ENCODE measurements at places on chromosomes 4 and X.
A peak's percentile ranks its signal among the peaks of the same experiment; 100 is the strongest.

DNA sequence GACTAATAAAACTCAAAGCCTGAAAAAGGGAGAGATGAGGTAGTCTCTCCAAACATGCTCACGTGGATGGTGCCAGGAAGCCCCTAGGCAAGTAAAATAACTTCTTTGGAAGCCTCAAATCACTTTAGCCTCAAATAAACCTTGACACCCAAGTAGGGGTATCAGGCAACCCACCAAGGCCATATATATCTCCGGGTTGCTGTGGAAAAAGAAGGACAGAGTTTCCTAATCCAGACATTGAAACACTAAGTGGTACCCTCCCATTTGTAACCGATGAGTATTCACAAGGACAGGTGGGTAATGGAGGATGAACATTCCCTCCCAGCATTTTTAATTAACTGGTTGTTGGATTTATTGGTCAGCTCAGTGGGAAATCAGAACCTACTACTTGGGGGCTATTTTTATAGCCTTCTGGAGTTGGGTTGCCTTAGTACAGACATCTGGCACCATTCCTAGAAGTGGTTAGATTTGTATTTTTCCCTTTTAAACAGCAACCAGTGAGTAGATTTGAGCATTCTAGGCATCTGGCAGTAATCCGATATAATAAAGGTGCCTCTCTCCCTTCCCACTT, 87.7 kb downstream of the GPC3 start:
- no peak for DNase-seq

DNA sequence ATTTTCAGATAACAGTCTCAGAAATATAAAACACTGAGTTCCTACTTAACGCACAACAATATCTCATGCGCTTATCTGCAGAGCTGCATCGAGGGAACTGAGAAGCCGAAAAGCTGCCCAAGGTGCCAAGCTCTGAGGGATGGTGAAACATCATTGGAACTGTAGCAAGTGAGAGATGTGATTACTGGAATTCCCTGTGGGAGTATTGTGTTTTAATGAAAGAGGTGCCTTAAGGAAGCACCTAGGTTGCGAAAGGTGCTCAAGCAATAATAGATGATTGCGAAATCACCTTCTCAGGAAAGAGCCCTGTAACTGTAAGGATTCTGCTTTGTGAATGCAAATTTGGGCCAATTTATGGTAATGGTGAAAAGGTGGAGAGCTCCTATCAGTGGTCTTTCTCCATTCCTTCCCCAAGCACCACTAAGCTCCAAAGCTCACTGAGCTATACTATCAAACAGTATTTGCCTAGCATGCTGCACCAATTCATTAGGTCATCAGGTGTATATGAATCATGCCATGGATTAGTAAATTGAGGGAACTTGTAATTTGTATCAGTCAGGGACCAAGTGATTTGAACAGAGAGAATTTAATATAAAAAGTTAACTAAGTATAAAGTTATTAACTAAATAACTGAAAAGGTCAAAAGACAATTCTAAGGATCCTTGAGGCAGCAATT, 59.0 kb upstream of the ATP8A1 start:
- no peak for DNase-seq

- no peak for DNase-seq
Measured at GRCh38 chr4:105755375-105755774, 46.8 kb downstream of the GSTCD start.

DNA sequence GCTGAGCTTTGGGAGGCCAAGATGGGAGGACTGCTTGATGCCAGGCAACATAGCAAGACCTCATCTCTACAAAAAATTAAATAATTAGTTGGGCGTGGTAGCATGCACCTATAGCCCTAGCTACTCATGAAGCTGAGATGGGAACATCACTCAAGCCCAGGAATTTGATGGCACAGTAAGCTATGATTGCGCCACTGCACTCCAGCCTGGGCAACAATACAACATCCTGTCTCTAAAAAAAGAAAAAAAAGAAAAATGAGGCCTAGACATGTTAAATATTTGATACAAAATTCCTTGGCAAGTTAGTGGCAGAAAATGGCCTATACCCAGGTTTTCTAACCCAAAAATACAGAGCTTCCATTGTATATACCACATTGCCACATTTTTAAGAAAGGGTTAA, 88.1 kb upstream of the MAB21L2 start:
- peak; percentile 22 for DNase-seq

DNA sequence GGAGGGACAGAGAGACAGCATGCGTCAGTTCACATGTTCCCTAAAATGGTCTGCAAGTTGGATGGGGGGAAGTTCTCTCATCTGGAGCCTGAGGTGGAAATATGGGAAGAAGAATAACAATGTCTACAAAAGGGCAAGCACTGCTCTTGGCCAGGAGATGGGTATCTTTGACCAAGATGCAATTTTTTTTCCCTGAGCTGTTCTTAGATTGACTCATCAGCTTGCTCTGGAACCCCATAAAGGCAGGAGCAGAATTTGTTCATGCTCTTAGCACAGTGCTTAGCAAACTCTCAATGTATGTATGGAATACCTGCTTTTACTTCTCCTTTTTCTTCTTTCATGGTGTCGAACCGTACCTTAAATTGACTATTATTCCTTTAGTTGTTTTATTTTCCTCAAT, 90.5 kb upstream of the ZNF827 start:
- DNase-seq = peak; percentile 20

DNA sequence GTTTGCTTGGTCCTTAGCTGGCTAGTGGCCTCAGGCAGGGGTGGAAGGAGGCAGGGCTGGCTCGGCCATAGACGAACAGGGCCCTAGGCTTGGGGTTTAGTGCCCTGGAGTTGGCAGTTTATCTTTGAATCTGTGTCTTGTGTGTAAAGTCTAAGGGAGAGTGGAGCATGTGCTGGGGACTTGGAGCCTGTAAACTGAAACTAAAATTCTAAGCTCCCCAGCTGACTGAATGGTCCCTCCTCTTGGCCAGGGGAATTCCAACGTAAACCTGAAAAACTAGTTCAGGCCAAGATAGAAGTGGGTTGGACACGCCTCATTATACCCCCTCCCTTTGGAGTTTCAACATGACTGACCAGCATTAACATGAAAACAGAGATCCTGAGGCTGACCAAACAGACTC, 46.1 kb upstream of the GPR78 start:
- DNase-seq = peak; percentile 97

GRCh38 chr4:72314869-72315268, 254.2 kb downstream of the ADAMTS3 start:
- DNase-seq = peak; percentile 66

GRCh38 chr4:10803713-10804343, 119.3 kb upstream of the CLNK start:
- DNase-seq = no peak

DNA sequence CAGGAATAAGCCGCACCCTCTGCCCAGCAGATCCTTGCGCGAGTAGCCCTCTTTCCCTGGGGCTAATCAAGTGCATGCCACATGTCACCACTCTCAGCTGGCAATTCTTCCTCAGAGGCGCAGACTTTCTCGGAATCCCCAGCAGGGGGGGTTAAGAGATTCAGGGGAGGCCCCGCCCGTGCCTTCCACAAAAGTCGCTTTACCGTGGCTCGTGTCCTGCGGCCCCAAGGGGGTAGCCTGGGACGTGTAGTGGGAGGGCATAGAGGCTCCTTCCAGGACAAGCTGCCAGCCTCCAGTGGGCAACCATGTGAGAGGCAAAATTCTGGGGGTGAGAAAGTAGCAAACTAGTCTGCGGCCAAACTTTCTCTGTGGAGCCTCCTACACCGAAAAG, 652 bp downstream of the SRPX start:
- DNase-seq = peak; percentile 54

GRCh38 chrX:20217906-20218305, 48.8 kb downstream of the RPS6KA3 start:
- no peak for DNase-seq

- peak; percentile 94 for DNase-seq
Measured at GRCh38 chr4:92234393-92235176, 69.2 kb upstream of the GRID2 start.

DNA sequence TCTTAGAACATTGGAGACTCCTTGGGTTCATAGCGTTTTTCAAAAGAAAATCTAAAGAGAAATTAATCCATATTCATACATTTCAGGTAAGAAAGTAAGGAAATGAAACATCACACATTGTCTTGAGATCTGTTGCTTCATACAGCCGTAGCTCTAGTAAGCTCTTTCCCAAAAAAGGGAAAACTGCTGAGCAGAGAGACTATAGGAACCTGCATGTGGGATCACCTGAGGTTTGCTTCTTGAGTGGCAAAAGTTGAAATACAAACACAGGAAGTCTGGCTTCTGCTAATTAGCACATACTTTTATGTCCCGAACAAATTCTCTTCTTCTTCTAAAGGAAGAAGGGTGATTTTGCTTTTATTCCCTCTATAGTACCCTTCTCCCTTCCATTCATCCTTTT, 57.7 kb downstream of the MRPL1 start:
- no peak for DNase-seq

- DNase-seq = no peak
Measured at GRCh38 chr4:8438743-8439142, 1.8 kb downstream of the ACOX3 start.

DNA sequence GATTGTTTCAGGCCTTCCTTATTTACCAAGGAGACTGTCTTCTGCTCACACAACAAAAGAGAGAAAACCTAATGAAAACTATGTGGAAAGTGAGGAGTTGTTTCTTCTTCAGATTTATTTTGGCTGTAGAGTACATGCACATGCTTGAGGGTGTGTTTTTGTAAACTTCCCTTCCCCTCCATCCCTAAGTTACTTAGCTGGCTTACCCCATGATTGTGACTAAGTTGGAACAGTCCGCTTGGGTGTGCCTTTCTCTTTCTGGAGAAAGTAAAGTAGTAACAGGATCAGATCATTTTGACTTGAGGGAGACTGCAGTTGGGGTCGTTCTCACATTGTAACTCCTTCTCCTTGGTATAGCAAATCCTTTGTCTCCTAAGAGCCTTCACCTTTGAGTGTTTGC, 155.9 kb downstream of the RTL9 start:
- no peak for DNase-seq

GRCh38 chr4:6898763-6899162, 10.9 kb upstream of the TBC1D14 start:
- DNase-seq = no peak

- DNase-seq = peak; percentile 51
Measured at GRCh38 chrX:103254171-103254824, 657 bp downstream of the TCEAL8 start.

DNA sequence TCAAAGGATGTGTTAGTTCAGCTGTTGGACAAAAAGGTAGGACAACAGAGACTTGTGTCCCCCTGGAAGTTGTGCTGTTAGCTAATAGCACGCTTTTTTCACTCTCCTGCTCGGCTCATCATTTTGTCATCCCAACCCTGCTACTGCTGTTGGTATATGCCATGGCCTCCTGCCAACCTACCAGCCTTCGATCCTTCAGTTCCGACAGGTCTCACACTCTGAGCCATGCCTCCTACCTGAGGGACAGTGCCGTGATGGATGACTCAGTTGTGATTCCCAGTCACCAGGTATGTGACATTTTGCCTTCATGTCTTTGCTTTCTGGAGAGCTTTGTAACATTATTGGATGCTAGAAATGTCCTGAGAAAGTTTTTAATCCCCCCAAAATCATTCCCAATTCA, 268.1 kb downstream of the ANK2 start:
- DNase-seq = no peak

DNA sequence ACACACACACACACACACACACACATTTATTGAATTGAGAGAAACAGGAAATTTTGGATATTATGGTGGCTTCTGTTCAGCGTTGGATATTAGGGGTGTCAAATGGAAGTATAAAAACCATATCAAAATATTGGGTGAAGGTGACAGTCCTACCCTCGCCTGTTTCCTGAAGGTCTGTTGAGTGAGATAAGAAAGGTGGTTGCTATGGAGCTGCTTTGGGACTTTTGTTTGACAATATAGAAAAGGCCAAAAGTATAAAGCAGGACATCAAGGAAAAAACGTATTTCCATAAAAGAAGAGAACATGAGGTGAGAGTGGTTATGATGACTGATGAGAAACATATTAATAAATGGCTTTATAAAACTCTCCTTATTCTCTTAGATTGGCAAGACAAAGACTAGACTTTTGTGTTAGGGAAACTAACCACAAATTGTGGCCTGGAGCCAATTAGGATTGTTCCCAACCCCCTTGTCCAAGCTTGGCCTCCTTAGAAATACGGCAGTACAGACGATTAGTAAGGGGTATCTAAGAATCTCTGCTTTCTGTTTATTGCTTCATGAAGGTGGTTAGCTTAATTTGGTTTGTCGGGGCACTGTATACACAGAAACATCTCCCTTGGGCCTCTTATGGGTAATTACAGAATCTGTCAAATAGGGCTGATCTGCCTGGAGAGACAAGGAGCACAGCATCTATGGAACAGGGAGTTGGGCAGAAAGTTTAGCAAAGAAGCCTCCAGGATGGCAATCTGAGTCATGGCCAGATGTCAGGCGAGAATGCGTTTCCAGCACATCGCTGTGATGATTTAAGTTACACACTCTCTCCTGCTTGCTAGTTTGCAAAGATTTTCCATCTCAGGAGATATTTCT, 198.0 kb downstream of the CBR4 start:
- DNase-seq = peak; percentile 70

GRCh38 chr4:28886934-28887333, 1833.2 kb upstream of the PCDH7 start:
- DNase-seq = peak; percentile 12

DNA sequence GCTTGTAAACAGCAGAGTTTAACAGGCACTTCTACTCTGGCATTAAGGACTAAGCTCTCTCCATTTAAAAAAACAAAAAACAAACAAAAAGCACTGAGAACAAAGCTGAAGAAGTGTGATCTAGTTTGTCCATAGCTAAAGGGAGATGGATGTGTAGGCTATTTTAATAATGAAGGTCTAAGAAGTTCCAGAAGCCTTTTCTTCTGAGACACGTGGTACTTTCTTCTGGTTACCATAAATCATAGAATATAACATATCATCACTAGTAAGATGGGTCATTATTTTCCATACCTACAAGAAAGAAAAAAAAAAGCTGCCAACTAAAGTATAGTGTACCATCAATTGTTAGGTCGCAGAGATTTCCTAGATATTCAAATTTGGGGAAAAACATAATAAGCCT, 722 bp upstream of the NBDY start:
- DNase-seq = no peak

GRCh38 chr4:76250962-76251361, 559 bp upstream of the FAM47E start:
- no peak for DNase-seq

- DNase-seq = no peak
Measured at GRCh38 chr4:74598611-74599325, 153.8 kb downstream of the AREG start.

Measured in mammary epithelial cell (primary cell).